Myocyte (in vitro differentiated cells): ENCODE measurements at places on chromosomes 12 and 14.
A peak's percentile ranks its signal among the peaks of the same experiment; 100 is the strongest.

GRCh38 chr14:69153873-69154270 is 953 bp upstream of the DCAF5 start:
- DNase-seq: peak; percentile 72

- no peak for DNase-seq
These were observed 383.5 kb downstream of the ZFP36L1 start for GRCh38 chr14:68409387-68409786.

GRCh38 chr12:50088577-50089335 is 3.6 kb downstream of the SMARCD1 start:
- peak; percentile 50 for DNase-seq

- DNase-seq: peak; percentile 54
These were observed 16.3 kb upstream of the HIF1A start for GRCh38 chr14:61678975-61679374.

DNA sequence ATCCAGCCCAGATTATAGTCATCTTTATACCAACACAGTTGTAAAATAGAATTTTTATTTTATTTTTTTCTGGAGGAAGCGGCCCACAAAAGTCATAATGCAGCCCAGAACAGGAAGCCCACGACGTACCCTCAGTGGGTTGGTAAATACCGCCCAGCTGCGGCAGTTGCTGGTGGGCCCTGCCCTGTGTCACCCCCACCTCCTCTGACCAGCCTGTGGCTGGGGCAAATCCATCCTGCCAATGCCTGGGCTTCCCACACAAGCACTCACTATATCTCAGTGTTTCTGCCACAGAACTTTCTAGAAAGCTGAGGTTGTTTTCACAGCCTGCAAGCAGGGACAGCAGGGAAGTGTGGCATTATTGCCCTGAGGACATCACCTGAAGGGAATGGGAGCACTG is 171.4 kb upstream of the GSC start:
- DNase-seq: no peak

DNA sequence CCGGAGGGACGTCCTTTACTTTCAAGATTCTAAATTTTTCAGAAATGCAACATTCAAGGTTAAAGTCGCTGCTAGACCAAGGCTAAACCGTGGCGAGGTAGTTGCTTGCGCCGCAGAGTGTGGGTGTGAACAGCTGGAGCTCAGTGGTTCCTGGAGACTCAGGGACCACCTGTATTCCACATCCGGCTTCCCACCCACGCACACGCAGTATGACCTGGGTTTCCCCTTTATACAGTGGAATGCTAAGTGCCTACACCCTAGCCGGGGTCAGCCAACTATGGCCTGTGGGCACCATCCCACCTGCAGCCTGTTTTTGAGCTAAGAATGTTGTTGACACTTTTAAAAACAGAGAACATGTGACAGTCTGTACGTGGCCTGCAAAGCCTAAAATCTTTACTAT is 42.9 kb upstream of the TESC start:
- no peak for DNase-seq

DNA sequence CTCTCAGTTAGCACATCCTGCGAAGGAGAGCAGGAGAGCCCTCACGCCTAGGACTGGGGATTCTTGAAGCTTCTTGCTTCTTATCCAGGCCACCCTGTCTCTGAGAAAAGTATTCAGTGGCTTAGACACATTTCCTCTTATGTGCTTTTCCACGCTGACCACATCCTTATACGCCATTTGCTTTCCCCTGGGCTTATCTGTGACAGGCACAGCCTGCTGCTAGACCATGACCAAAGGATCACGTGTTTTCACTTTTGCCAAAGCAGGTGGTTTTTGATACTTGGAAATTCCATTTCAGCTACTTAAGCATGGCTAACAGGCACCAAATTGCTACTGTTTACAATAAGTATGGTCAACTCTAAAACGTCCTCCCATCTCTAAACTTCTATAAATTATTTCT is 587.4 kb downstream of the AACS start:
- no peak for DNase-seq

- DNase-seq: no peak
These were observed 124.5 kb downstream of the ANO4 start for GRCh38 chr12:100919116-100919515.

DNA sequence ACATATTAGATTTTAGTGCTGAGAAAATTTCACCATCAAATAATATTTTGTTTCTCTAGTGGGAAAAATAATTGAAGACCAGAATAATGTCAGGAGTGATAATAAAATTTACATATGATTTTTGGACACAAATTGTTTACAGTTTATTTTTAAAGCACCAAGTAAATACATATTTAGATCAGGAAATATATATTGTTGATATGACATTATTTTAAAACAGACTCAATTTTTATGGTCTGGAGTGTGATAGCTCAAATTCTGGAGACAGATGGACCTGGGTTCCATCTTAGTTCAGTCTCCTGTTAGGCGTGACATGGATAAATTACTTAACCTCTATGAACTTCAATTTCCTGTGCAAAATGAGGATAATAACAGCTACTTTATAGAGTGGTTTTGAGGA is 135.4 kb downstream of the TPH2 start:
- no peak for DNase-seq

GRCh38 chr14:104957146-104958113 is 20.7 kb downstream of the AHNAK2 start:
- DNase-seq: no peak

GRCh38 chr12:52849511-52849910 is 717 bp upstream of the KRT78 start:
- no peak for DNase-seq

DNA sequence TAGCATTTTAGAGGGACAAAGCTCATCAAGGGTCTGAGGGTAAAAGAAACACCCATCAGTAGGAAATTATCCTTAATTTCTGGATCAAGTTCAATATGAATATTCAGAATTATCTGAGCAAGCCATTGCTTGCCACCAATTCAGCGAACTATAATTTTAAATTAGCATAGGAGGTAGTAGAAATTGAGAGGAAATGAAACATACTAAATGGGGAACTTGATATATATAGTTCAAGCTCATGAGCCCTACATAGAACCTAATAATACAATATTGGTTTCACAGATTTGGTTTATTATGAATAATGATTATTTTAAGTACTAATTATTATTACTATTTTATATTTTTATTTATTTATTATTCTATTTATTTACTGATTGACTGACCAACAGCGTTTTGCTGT is 42.1 kb upstream of the GXYLT1 start:
- no peak for DNase-seq

DNA sequence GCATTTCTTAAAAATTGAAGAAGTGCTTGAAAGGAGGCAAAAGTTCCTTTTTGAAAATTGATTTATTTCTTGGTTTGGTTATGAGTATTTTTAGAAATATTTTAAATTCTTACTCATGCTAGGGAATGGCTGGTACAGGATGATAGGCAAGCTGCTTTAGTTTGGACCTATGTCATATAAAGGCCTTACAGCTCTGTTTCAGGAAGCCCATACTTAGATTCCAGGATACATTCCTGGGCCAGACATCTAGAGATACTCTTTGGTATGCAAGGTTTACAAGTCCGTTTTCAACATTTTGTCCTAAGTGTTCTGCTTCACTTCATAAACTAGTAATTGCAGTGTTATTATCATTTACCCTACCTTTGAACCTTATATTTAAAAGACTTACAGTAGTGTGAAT is 186.8 kb downstream of the FUT8 start:
- DNase-seq: no peak

- DNase-seq: peak; percentile 75
These were observed 138.4 kb downstream of the STXBP6 start for GRCh38 chr14:24911324-24912109.
